Neural crest cell (in vitro differentiated cells): ENCODE measurements at places on chromosomes 1 and 21.
A peak's percentile ranks its signal among the peaks of the same experiment; 100 is the strongest.

DNA sequence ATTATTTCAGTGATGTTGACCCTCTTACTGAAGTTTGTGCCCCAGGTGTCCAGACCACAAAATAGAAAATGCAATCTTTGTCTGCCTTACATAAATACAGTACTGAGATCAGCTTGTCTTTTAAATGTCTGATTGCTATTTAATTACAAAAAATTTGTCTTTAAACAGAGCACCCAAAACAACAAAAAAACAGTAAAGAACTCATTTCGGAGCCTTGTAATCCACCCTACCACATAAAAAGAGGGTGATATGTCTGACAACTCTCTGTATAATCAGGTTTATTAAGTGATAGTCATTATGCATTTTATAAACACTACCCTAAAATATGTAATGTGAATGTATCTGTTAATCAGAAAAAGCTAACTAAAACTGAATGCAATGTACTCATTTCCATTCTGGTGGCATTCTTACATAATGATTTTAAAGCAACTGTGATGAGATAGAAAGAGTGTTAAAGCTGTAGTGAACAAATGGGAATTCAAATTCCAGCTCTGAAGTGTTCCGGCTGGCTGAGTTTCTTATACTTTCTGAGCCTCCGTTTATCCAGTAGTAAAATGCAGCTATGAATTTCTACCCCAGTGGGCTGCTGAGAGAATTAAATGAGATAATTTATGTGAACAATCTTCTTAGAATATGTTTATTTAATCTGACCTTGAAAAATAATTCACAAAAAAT is 486.6 kb downstream of the USP25 start:
- H3K4me1 ChIP-seq = peaks cover 23% of the 10 kb centered on the region
- no peak overlapping the region for H3K4me3 ChIP-seq
- DNase-seq = no peak

- H3K4me3 ChIP-seq = no peak overlapping the region
- H3K4me1 ChIP-seq = peaks cover 8% of the 10 kb centered on the region
- no peaks in the 10 kb centered on the region for H3K36me3 ChIP-seq
- no peaks in the 10 kb centered on the region for H3K27me3 ChIP-seq
- H3K27ac ChIP-seq = no peak overlapping the region
Measured at GRCh38 chr1:246280551-246280950, 226.5 kb downstream of the SMYD3 start.

DNA sequence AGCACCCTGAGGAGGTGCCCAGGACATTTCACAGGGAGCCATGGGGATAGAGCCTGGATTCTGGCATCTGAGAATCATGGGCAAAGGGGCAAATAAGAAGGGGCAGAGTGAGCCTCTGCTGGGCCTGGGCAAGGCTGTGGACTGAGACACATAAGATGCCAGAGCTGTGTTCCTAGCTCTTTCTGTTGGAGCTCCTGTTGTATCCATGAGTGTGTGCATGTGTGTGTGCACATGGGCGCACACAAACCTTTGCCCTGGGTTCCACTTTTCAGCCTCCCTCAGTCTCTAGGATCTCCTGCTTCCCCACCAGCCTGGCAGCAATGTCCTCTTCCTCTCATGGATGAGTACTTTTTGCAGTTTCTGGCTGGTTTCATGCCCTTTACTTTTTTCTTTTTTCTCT is 44.0 kb downstream of the ATF3 start:
- no peaks in the 10 kb centered on the region for H3K27me3 ChIP-seq
- peaks cover 2% of the 10 kb centered on the region for H3K36me3 ChIP-seq
- H3K4me3 ChIP-seq = no peak overlapping the region
- H3K27ac ChIP-seq = no peak overlapping the region
- peaks cover 6% of the 10 kb centered on the region for H3K4me1 ChIP-seq
- no peak for DNase-seq

- no peak overlapping the region for H3K4me3 ChIP-seq
- no peak overlapping the region for H3K27ac ChIP-seq
- no peaks in the 10 kb centered on the region for H3K27me3 ChIP-seq
- no peaks in the 10 kb centered on the region for H3K36me3 ChIP-seq
Measured at GRCh38 chr1:74858136-74858535, 125.2 kb downstream of the TYW3 start.

GRCh38 chr1:192524223-192524622 is 51.4 kb upstream of the RGS1 start:
- H3K27me3 ChIP-seq = no peaks in the 10 kb centered on the region
- DNase-seq = no peak
- no peaks in the 10 kb centered on the region for H3K36me3 ChIP-seq

DNA sequence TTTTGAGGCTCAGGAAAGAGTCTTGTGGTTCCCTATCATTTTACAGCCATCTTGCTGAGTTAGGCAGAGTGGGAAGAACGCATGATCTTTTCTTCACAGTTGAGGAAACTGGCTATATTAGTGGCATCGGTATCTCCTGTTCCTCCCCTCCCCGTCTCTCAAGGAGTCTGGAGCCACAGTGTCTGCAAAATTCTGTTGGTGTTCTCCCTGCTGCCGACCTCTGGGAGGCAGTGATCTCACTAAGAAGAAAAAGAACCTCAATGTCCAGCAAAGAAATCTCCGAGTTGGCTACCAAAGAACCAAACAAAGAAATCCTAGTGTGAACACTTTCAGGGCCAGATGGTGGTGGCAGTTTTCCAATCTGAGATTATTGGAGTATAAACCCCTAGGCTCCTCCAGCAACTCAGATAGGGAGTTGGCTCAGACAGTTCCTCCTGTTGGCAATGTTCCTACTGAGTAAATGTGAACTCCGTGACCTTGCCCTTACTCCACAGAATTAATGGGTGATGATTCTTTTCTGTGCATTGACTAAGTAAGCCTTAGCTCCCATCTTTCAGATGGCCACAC is 41.2 kb downstream of the PRAMEF20 start:
- H3K27ac ChIP-seq = no peak overlapping the region
- no peaks in the 10 kb centered on the region for H3K4me1 ChIP-seq
- DNase-seq = no peak
- no peak overlapping the region for H3K4me3 ChIP-seq
- H3K36me3 ChIP-seq = no peaks in the 10 kb centered on the region

DNA sequence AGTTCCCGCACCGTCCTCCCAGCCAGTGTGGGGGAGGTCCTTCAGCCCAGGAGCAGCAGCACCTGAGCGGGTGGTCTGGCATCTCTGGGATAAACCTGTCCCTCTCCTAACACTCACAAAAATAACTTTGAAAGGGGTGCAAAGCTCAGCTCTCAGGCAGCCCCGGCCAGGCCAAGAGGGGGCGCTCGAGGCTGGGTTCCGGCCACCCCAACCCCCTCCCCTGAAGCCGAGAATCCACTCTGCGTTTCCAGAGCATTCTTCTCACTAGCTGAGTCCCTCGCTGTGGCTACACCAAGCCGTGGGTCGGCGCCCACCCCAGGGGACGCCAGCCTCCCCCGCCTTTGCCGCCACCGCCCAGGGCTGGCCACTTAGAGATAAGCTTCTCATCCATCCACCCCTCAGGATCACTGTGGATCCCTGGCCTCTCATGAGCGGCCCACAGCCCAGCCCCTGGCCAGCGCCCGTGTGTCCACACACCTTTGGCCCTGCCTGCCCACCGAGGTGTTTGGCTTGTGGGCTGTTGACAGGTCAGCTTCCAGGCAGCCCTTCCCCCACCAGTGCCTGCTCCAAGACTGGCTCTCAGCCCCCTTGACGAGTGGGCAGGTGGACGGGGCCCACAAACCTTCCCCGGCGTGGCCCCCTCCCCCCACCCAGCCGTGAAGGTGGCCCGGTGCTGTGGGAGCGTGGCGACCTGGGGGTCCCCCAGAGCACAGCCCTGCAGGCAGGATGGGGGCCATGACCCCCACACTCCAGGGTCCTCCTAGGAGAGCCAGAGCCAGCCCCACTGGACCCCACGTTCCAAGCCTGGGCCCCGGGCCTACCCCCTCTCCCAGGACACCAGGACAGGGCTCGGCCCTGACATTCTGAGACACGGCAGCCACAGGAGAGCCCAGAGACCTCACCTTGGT is 1.9 kb downstream of the FTCD start:
- H3K4me3 ChIP-seq = peak overlapping the region; percentile 31
- H3K36me3 ChIP-seq = no peaks in the 10 kb centered on the region
- peaks cover 21% of the 10 kb centered on the region for H3K4me1 ChIP-seq
- H3K27ac ChIP-seq = peak overlapping the region; percentile 67
- DNase-seq = peak; percentile 75

DNA sequence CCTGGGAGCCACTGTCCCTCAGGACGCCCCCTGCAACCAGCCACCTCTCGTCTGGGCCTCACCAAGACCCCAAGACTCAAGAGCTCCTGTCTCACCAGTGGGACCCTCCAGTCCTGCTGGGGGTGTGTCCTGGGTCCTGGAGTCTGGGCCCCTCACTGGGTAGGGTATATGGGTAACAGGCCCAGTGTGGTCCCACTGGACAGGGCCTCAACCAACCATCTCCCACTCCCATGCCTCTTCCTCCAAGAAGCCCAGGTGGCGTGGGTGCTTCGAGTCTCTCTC is 725 bp upstream of the VWA1 start:
- peaks cover 26% of the 10 kb centered on the region for H3K4me1 ChIP-seq
- no peaks in the 10 kb centered on the region for H3K36me3 ChIP-seq

- no peak overlapping the region for H3K27ac ChIP-seq
- no peaks in the 10 kb centered on the region for H3K36me3 ChIP-seq
- H3K27me3 ChIP-seq = no peaks in the 10 kb centered on the region
Measured at GRCh38 chr1:42889264-42889663, 42.9 kb downstream of the ZNF691 start.

GRCh38 chr1:184027826-184028695 is 9.5 kb downstream of the COLGALT2 start:
- no peaks in the 10 kb centered on the region for H3K27me3 ChIP-seq
- H3K27ac ChIP-seq = no peak overlapping the region

GRCh38 chr1:162982364-162982763 is 86.8 kb upstream of the RGS4 start:
- DNase-seq = no peak
- no peak overlapping the region for H3K27ac ChIP-seq
- no peaks in the 10 kb centered on the region for H3K36me3 ChIP-seq
- no peaks in the 10 kb centered on the region for H3K4me1 ChIP-seq
- no peak overlapping the region for H3K4me3 ChIP-seq

DNA sequence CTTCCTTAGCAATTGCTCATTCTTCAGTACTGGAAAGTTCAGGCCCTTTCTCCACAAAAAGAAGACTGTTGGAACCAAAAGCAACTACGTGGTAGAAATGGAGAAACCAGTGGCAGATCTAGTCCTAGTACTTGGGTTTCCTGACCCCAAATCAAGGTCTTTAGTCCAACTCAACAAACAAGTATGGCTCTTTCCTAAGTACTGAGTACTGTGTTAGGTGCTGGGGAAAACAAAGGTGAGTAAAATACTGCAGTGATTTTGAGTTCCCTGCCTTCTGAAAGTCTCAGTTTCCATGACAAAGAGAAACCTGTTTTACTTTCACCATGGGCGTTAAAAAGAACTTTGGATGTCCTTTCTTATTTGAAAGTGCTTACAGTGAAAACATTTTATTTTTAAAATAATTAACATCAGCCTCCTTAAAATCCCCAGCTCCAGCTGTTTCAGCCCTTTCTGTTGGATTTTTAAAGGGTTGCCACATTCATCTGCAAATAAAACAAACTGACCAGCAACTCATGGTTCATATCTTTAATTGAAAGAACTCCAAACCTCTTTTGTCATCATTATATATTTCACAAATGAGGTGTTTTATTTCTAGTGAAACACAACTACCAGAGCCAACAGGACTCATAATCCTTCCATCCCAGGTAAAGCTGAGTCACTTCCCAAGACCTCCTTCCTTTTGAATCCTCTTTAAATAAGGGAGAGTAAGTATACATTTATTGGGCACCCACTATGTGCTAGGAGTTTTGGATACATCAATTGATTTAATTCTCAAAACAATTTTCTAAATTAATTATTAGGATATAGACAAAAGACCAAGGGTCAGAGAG is 35.4 kb downstream of the PLPP3 start:
- no peaks in the 10 kb centered on the region for H3K27me3 ChIP-seq
- peaks cover 55% of the 10 kb centered on the region for H3K4me1 ChIP-seq
- no peaks in the 10 kb centered on the region for H3K36me3 ChIP-seq
- no peak for DNase-seq
- H3K4me3 ChIP-seq = no peak overlapping the region
- H3K27ac ChIP-seq = no peak overlapping the region

GRCh38 chr1:111631502-111631901 is 11.9 kb downstream of the RAP1A start:
- no peaks in the 10 kb centered on the region for H3K27me3 ChIP-seq
- H3K4me3 ChIP-seq = no peak overlapping the region
- DNase-seq = no peak
- no peaks in the 10 kb centered on the region for H3K36me3 ChIP-seq
- peaks cover 10% of the 10 kb centered on the region for H3K4me1 ChIP-seq

DNA sequence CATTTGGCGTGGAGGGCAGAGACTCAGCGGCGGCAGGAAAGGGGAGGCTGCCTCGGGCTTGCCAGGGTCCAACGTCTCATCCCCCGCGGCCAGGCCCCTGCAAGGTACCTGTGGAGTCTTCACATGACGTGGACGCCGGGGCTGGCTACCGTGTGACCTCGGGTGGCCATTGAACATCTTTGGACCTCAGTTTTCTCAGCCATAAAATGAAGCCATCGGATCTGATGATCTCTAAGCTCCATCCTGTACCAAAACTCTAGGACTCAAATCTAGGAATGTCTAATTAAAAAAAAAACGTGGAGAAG is 141.8 kb upstream of the KCNE2 start:
- DNase-seq = no peak
- H3K4me1 ChIP-seq = peaks cover 5% of the 10 kb centered on the region
- no peak overlapping the region for H3K4me3 ChIP-seq
- no peak overlapping the region for H3K27ac ChIP-seq
- H3K36me3 ChIP-seq = no peaks in the 10 kb centered on the region

DNA sequence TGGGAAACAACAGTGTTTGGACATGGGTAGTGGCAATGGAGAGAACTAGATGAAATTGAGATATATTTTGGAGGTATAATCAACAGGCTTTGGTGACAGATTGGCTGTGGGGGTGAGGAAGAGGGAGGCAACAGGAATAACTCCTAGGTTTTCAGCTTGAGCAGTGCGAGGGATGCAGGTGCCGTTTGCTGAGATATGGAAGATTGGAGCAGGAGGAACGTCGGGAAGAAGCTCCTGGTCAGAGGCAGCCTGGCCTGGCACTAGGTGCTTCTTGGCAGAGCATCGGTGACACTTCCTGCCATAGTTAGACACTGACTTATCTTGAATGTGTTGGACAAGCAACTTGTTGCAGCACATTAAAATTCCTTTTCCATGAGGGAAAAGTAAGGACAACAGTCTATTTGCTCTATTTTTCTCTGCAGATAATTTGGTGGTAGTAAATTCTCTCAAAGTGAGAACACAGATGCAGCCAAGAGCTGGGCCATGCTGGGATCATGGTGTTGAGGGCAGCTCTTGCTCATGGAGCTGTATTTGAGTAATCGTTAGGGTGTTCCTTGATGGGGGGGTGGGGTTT is 21.5 kb upstream of the MYSM1 start:
- no peaks in the 10 kb centered on the region for H3K27me3 ChIP-seq
- no peak for DNase-seq
- H3K36me3 ChIP-seq = no peaks in the 10 kb centered on the region
- H3K4me1 ChIP-seq = peaks cover 6% of the 10 kb centered on the region
- H3K4me3 ChIP-seq = no peak overlapping the region
- H3K27ac ChIP-seq = no peak overlapping the region

GRCh38 chr21:43849532-43850299 is 15.3 kb upstream of the AGPAT3 start:
- H3K27ac ChIP-seq = no peak overlapping the region
- H3K27me3 ChIP-seq = no peaks in the 10 kb centered on the region
- H3K4me3 ChIP-seq = no peak overlapping the region
- DNase-seq = no peak
- H3K4me1 ChIP-seq = no peaks in the 10 kb centered on the region
- no peaks in the 10 kb centered on the region for H3K36me3 ChIP-seq
